Osteoblast (primary cell): ENCODE measurements at places on chromosomes 5 and 9. TPM values are rescaled to one million over a fixed set of nuclear protein-coding genes. Genes with fewer than 3 reads are reported as not detected.
A peak's percentile ranks its signal among the peaks of the same experiment; 100 is the strongest.

GRCh38 chr9:26175264-26175663 is 497.0 kb upstream of the TUSC1 start:
- DNase-seq: no peak

DNA sequence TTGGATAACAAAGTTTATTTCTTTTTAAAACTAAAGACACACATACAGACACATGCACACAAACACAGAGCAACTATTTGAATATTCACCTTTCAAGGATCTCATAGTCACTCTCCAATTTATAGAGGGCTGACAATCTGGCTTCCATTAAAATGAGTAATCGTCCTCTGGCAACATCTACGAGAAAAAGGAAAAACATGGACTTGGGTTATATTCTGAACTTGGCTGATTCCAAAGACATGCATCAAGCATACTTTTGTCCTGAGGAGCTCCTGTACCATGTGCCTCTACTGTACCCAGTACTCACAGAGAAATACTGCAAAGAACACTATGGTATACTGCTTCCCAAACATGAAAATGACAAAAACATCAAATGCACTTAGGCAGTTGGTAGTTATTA is 15.4 kb downstream of the IARS1 start:
- peak; percentile 64 for DNase-seq

GRCh38 chr9:135971892-135972291 is 10.7 kb upstream of the UBAC1 start:
- no peak for DNase-seq

DNA sequence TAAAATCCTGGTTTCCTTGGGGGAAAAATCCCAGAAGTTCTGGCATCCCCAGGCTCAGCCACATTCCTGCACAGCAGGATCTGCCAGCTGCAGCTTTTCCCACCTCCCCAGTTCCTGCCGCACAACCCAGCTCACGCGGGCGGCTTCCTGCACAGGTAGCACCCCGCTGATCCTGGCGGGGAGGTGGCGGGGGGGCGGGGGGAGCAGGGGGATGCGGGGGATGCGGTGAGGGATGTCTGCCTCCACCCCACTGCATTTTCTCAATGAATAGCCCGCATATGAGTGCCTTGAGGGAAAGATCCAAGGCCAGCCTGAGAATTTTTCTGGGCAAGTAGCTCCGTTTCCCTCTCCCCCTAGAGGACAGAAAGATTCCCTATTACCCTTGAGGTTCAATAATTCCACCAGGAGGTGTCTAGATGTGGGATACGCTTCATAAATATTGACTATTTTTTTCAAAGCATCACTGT is 21.1 kb downstream of the GFPT2 start:
- DNase-seq: peak; percentile 82

The ANKRD34B gene
- not detected in 2 replicates for total RNA-seq
